DMS 273 treated with DMSO at 0.1 percent for 48 hours (cell line): ENCODE measurements at places on chromosomes 16 and 17.

DNA sequence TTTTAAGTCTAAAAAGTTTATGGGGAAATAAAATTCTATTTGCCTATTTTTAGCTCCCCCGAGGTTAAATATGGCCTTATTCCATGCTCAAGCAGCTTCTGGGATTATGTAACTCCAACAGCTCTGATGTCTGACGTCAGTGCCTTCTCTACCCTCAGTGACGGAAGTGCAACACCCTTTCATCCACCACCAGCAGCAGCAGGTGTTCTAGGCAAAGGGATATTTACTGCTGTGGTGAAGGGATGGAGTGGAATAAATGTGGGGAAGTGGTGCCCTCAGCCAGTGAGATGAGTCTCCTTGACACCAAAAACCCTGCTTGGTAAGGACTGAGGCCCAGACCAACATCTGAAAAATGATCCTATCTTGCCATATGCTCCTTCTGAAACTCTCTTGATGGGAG is 247.4 kb downstream of the SHISA9 start:
- DNase-seq = peak; percentile 3

DNA sequence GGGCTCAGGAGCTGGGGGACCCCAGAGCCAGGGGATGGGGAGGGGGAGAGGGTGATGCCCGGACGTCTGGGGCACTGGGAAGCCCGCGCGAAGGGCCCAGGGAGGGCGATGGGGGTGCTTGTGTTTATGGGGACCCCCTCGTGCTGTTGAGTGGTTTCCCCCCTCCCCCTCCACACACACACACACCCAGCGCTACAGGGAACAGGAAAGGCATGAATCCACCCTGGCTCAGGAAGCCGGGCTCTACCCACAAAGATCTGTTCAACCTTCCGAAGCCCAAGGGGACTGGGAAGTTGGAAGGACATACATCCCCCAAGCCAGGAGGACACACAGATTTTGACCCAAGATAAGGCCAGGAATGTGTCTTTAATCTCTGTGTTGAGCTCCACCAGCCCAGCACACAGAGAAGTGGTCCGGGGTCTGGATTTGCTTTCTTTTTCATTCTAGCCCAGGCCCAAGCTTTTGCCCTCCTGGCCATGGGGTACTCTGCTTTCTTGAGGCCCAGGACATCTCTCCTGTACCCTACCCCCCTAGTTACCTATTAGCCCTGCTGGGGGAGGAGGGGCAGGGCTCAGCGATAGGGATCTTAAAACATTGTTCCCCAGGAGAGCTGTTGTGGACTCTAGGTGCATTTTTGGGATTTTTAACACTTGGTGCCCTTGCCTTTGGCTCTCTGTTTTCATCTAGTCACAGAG is 1.2 kb downstream of the UBALD2 start:
- DNase-seq = no peak

DNA sequence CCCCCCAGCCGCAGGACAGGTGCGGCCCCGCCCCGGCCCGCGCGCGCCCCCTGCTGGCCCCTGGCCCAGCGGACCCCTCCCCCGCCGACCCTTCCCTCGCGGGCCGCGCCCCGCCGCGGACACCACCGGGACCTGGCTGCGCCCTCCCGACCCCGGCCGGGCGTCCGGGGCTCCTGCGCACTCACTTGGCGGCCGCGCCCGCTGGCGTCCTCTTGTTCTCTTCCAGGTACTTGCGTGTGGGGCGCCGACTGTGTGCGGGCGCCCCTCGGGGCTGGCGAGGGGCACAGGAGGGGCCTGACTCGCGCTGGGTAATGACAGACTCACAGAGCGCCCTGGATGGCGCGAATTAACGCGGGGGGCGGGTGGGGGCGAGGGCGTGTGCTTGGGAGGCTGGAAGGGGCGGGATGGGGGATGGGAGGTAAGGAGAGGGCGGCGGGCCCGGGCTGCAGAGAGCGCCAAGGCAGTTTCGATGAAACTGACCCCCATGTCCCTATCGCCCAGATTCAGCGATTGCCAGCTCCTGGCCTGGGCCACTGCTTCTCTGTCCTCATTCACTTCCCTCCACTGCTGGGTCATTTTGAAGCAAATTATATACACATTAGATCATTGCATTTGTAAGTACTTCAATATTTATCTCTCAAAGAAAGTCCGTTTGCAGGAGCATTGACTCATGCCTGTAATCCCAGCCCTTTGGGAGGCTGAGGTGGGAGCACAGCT is 445 bp upstream of the DBNDD1 start:
- no peak for DNase-seq

GRCh38 chr16:4689091-4689671 is 4.2 kb upstream of the NUDT16L1 start:
- DNase-seq = no peak

- DNase-seq = peak; percentile 37
These were observed at the start of gene ZNRF1 for GRCh38 chr16:74998481-74999218. ZNRF1 (plus strand) TSS chr16:74999024; CDS start chr16:74999672, 648 bp downstream.
